CD4-positive, alpha-beta T cell treated with Interleukin-17A for 1 hour (primary cell): ENCODE measurements at places on chromosomes 12 and 14.

- DNase-seq: peak; percentile 82
Measured at GRCh38 chr14:64510825-64511671, 6.5 kb downstream of the ZBTB1 start.

DNA sequence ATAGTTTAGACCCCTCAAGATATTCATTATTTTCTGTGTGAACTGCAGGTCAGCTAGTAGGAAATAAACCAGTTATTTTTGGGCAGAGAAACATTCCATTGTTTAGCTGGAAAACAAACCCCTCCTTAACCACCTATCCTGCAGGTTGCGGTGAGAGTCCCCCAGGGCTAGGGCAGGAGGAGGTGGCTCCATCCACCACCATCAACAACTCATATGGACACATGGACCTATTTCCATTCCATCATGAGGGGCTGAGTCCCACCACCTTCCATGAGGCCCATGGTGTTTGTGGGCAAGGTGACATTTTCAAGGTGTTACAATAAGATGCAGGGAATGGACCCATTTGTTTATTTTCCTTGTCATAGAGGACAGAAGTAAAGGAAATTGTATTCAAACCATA is 160.1 kb downstream of the FOXN3 start:
- DNase-seq: no peak

GRCh38 chr14:24366413-24366720 is 1.6 kb upstream of the NFATC4 start:
- DNase-seq: no peak

- no peak for DNase-seq
Measured at GRCh38 chr12:6330999-6331714, 10.7 kb downstream of the TNFRSF1A start.

- no peak for DNase-seq
Measured at GRCh38 chr12:89645434-89645833, 63.2 kb downstream of the ATP2B1 start.

GRCh38 chr14:87156878-87157277 is 836.1 kb downstream of the GALC start:
- no peak for DNase-seq

GRCh38 chr12:46936042-46936441 is 110.2 kb upstream of the SLC38A4 start:
- no peak for DNase-seq

DNA sequence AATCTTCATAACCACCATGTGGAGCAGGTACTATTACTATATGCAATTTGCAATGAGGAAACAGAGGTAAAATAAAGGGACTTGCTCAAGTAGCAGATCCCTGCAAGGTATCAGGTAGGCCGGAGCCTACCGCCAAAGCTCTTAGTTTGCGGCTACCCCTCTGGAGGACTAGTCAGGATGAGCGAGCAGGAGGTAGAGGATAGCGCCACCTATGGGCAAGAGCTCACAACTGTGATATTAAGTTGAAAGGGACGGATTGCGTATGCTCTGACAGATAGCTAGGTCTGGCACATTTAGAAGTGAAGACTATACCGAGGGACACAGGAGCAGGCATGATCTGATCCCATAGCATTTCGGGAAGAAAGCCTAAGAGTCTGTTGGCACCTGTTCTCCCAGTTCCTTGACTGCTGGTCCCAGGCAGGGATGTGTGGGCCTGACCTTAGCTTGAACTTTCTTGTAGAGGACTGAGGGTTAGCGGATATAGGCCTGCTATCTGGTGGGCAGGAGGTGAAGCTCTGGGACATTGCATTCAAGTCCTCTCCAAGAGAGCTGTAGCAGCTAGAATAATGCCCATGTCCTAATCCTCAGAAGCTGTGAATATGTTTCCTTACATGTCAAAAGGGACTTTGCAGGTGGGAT is 48.0 kb downstream of the SLC17A8 start:
- DNase-seq: peak; percentile 9

GRCh38 chr12:101799774-101800173 is 31.0 kb downstream of the GNPTAB start:
- DNase-seq: no peak

GRCh38 chr12:93536111-93536765 is 36.2 kb upstream of the SOCS2 start:
- no peak for DNase-seq

DNA sequence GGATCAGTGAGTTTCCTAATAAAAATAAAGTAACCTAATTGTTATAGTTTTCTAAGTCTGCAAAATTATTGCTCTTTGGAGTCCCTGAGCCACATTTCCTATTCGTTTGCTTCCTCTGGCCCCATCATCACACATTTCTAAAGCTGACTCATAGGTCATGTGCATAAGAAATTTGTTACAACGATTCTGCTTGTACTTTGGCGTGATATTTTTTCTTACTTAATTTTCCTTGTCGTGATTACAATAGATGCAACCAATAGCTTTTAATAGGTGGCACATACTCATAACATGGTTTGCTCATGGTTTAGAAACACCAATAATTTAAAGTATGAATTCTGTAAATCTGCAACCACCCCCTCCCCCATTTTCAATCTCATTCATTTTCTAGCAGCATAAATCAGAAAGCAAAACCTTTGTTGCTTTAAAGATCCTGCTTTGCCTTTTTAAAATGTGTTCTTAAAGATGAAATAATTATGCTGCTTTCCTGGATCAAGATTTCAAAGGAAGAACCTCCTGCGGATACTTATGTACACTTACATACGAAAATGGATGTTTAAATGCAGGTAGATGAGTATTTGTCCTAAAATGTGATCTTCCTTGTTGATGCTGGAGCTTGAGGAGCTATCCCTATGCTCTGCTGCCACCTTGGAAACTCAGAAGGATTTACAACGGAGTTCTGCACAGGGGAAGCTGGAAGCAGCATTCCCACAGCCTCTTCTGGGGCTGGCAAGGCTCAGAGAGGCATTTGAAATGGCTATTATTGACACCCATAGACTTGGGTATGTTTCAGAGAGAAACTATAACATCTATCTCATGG is 1.7 kb upstream of the FLRT2 start:
- DNase-seq: no peak

GRCh38 chr12:2017546-2018337 is 13.5 kb upstream of the DCP1B start:
- DNase-seq: no peak

GRCh38 chr12:126210026-126210425 is 1144.8 kb downstream of the AACS start:
- no peak for DNase-seq

- DNase-seq: no peak
Measured at GRCh38 chr12:70213707-70214106, 29.5 kb upstream of the CNOT2 start.

DNA sequence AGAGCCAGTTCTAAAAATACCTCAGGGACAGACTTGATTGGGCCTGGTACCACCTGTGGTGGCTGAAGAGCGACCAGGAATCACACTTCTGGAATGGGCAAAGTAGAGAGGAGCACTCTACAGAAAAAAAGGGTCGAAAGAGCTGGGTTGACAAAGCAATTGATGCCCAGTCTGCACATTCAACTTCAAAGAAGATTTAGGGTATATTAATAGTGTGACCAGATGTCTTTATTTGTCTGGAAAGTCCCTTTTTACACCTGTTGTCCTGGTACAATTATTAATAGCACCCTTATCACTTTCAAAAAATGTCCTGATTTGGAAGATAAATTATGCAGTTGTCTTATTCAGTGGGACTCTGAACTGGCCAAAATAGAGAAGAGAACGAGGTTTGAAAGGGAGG is 137.5 kb downstream of the DYRK2 start:
- no peak for DNase-seq

GRCh38 chr14:40413136-40413535 is 980.9 kb upstream of the FBXO33 start:
- DNase-seq: no peak

GRCh38 chr14:59055006-59055405 is 133.5 kb upstream of the DAAM1 start:
- no peak for DNase-seq

DNA sequence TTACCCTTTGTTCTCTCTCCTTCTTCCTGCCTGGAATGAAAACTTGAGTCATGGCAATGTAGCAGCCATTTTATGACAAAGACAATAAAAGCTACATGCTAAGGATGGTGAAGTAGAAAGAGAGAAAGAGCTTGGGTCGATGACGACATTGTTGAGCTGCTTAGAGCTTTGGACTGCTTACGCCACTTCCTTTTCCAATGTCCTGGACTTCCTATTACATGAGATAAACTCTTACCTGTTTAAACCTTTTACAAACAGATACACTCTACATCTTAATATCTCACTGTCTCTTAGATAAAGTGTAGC is 70.1 kb downstream of the PEBP1 start:
- no peak for DNase-seq

DNA sequence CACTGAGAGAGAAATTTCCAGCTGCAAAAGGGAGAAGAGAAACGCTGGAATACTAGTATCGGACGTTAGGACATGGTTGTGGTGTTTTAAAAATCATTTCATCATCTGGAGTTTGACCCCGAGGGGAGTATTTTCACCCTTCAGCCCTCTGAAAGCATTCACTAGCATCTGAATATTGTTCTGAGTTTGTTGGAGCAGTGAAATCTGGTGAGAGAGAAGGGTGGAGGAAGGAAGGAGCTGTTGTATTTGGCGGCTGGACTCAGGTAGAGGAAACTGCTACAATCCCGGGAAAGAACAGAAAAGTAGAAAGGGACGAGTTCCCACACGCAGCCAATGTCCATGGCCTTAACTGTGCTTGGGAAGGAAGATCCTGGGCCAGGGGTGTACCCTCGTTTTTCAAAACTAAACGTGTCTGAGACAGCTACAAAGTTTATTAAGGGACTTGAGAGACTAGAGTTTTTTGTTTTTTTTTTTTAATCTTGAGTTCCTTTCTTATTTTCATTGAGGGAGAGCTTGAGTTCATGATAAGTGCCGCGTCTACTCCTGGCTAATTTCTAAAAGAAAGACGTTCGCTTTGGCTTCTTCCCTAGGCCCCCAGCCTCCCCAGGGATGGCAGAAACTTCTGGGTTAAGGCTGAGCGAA is 896 bp upstream of the CDKN1B start:
- peak; percentile 49 for DNase-seq

- peak; percentile 16 for DNase-seq
Measured at GRCh38 chr14:68598621-68599447, 194.0 kb downstream of the ZFP36L1 start.

DNA sequence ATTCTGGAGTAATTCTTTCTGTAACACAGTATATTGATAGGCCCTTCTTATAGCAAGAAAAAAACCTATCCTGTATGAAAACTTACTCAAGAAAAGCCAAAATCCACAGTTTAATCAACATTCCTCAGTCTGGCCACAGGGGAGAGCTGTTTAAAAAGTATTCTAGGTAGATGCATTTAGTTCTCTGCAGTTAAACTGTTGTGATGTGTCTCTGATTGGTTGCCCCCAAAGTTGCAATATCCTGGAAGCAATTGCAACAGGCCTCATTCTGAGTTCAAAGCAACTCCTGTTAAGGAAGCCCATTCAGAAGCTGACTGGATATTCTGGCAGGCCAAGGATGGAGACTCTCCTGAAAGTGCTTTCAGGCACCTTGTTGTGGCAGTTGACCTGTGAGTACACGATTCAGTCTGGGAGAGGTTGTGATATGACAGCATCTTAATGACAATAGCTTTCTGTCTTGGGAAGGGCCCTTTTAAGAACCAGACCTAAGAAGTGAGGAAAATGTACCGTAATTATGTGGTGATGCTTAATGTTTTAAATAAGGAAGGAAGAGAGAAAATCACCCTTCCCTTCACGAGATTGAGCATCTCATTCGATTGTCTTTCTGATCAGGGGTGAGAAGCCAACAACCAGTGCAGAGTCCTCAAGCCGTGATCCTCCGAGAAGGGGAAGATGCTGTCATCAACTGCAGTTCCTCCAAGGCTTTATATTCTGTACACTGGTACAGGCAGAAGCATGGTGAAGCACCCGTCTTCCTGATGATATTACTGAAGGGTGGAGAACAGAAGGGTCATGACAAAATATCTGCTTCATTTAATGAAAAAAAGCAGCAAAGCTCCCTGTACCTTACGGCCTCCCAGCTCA is 420.7 kb downstream of the DAD1 start:
- peak; percentile 22 for DNase-seq

DNA sequence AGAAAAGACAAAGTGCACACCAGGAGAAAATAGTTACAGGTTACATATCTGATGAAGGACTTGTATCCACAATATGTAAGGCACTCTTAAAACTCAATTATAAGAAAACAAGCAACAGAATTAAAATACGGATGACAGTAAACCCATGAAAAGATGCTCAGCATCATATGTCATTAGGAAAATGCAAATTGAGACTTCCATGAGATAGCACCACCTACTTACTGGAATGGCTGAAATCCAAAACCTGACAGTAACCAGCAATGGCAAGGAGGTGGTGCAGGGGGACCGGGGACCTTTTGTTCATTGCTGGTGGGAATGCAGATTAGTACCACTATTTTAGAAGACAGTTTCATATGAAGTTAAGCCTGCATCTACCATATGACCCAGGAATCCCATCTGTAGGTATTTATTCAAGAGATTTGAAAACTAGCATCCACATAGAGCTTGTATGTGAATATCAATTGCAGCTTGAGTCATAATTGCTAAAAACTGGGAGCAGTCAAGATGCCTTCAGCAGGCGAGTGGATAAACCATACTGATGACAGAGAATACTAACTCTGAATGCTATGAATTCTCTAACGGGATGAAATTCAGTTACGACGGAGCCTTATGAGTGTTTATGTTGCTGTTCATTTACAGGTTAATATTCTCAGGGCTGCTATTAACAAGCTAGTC is 43.9 kb upstream of the ASPG start:
- no peak for DNase-seq

DNA sequence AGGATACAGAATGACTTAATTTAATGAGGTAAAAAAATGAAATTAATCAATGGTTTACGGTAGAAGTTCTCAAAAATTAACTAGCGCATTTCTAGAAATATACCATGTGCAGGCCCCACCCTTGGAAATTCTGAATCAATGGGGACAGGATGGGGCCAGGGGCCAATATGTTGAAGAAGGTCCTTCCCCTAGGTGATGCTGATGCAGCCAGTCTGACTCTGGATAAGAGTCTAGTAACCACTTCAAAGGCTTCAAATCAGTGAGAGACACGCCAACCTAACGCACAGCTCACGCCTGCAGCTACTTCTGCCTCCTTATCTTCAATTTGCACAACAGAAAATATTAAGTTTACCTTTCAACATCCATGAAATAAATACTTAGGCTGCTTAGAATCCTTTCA is 14.9 kb downstream of the GIT2 start:
- peak; percentile 62 for DNase-seq

GRCh38 chr12:123107926-123108681 is 42.8 kb downstream of the PITPNM2 start:
- DNase-seq: no peak

GRCh38 chr14:49888293-49888692 is 4.6 kb upstream of the ARF6 start:
- no peak for DNase-seq

- DNase-seq: no peak
Measured at GRCh38 chr14:94601884-94602391, 10.3 kb upstream of the SERPINA3 start.

- DNase-seq: no peak
Measured at GRCh38 chr14:22896356-22896755, 13.3 kb downstream of the REM2 start.
